AG09309 (cell line): ENCODE measurements at places on chromosomes 2 and 18.
A peak's percentile ranks its signal among the peaks of the same experiment; 100 is the strongest.

- DNase-seq: no peak
These were observed 220.0 kb downstream of the CMPK2 start for GRCh38 chr2:6645672-6646071.

GRCh38 chr2:134676960-134677359, 41.8 kb downstream of the TMEM163 start:
- DNase-seq: no peak

GRCh38 chr2:178152033-178152432, 39.8 kb downstream of the RBM45 start:
- no peak for DNase-seq

- no peak for DNase-seq
These were observed 136.6 kb downstream of the AGPS start for GRCh38 chr2:177529166-177529565.

GRCh38 chr2:68319398-68320117, at the start of gene CNRIP1:
CNRIP1 (minus strand) TSS chr2:68319949; CDS start chr2:68319400, 549 bp downstream.
- DNase-seq: peak; percentile 52

DNA sequence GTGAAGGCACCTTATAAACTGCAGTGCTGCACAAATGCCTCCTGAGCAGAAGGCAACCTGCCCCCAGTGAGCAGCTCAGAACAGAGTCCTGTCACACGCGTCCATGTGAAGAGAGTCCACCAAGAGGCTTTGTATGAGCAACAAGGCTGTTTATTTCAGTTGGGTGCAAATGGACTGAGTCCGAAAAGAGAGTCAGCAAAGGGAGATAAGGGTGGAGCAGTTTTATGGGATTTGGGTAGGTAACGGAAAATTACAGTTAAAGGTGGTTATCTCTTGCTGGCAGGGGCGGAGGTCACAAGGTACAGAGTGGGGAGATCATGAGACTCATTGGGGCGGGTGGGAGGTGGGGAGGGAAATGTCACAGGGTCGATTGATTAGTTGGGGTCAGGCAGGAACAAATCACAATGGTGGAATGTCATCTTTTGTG, 53.4 kb upstream of the RALBP1 start:
- no peak for DNase-seq

GRCh38 chr2:72214429-72215143, 66.9 kb upstream of the CYP26B1 start:
- peak; percentile 64 for DNase-seq

DNA sequence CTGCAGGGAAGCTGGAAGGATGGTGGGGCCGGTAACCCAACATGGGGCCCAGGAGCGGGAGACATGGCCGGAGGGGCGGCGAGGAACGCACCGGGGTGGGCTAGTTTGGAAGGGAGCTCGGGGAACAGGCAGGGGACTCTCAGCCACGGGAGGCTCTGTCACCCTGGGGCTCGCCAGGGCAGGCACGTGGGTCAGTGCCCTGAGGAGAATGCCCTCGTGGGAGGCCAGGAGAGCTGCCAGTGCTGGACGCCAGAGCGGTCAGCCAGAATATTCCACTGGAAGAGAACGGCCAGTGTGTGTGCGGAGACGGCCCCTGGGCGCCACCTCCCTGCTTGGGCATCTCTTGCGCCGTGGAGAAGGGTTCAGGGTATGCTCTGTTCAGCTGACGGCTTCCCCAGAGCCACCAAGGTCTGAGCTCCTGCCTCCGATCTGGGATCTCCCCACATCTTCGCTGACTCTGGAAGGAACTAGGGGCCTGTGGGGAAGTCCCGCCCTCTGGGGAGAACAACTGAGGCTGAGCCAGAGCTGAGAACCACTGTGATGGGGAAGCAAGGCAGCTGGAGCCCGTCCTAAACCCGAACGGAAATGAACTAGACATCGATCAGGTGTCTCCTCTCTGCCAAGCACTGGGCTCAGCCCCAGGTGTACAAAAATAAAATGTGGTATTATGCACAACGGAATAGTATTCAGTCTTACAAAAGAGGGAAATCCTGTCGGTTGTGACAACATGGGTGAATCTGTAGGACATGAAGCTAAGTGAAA, 49.3 kb downstream of the TNP1 start:
- no peak for DNase-seq

- no peak for DNase-seq
These were observed 1332.6 kb upstream of the CELF4 start for GRCh38 chr18:38898167-38898566.

GRCh38 chr2:227079726-227080125, 84.3 kb downstream of the COL4A4 start:
- DNase-seq: no peak

- no peak for DNase-seq
These were observed 8.3 kb downstream of the ZNF385B start for GRCh38 chr2:179853108-179853507.

- no peak for DNase-seq
These were observed 550 bp downstream of the RAB1A start for GRCh38 chr2:65129286-65129825.

DNA sequence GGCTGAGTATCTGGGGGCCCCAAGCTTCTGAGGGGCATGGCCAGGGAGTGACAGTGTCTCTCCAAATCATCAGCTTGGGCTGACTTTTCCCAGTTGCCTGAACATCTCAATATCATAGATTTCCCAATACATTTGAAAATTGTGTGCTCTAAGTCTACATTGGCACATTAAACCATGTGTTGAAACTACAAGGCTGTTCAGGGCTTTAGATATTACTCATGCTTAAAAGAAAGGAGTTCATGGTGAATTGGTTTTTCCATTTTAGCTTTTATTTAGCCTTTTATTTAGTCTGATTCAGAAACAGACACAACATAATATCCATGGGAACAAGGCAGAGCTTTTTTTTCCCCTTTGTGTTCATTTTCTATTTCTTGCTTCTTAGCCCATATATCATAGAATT, 49.9 kb upstream of the GALR1 start:
- no peak for DNase-seq

GRCh38 chr18:61589724-61590065, 256.5 kb downstream of the CDH20 start:
- no peak for DNase-seq

GRCh38 chr2:81767187-81767912, 1462.8 kb upstream of the LRRTM1 start:
- DNase-seq: no peak

GRCh38 chr2:1590596-1591460, 153.5 kb downstream of the PXDN start:
- no peak for DNase-seq

- DNase-seq: no peak
These were observed 85.8 kb downstream of the PLCL1 start for GRCh38 chr2:197890168-197890567.

GRCh38 chr2:239499726-239500573, 99.1 kb upstream of the HDAC4 start:
- DNase-seq: no peak

- DNase-seq: no peak
These were observed 62.3 kb upstream of the MYO3B start for GRCh38 chr2:170115501-170116229.

- no peak for DNase-seq
These were observed 290.3 kb downstream of the C1D start for GRCh38 chr2:67772216-67773170.

GRCh38 chr2:20182241-20182931, 42.5 kb downstream of the SDC1 start:
- DNase-seq: no peak

GRCh38 chr18:31553800-31554199, 37.9 kb upstream of the TTR start:
- no peak for DNase-seq

DNA sequence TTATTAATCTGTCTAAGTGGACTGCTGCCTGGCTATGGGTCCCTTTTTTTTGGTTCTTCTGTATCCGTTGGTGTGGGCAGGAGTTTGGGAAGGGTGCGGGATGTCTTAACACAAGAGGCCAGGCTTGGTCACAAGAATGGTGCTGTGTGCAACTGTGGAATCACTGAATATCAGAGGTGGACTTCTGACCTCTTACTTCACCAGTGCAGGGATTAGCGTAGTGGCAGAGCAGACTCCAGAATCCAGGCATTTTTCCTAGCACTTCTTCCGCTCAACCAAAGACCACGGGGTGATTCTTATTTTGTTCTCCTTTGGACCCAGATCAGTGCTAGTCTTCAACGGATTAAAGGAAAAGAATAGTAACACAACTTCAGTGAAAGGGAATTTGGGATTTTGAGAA, 254.3 kb upstream of the TNP1 start:
- no peak for DNase-seq

GRCh38 chr2:17646081-17646554, 105.6 kb downstream of the VSNL1 start:
- peak; percentile 70 for DNase-seq

- DNase-seq: no peak
These were observed 188.2 kb downstream of the PRKCE start for GRCh38 chr2:45839508-45840251.

GRCh38 chr2:240630771-240631547, 5.7 kb downstream of the GPR35 start:
- DNase-seq: no peak

DNA sequence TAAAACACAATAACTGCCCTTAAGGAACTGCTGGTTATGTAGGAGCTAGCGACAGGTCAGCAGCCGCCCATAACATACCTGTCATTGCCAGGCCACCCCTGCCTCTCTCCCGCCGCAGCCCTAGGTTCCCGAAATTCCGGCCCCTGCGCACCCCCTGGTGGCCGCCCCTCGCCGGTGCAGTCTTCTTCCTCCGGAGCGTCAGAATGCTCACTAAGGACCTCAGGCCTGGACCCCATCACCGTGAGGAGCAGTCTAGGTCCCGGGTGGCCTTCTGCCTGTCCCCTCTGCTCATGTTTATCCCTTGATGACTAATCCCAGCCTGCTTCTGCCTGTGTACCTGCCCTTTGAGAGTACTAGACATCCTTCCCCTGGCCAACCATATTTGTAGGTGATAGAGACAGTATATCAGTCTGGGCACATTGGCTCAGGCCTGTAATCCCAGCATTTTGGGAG, 115.7 kb upstream of the SLC1A4 start:
- DNase-seq: no peak

DNA sequence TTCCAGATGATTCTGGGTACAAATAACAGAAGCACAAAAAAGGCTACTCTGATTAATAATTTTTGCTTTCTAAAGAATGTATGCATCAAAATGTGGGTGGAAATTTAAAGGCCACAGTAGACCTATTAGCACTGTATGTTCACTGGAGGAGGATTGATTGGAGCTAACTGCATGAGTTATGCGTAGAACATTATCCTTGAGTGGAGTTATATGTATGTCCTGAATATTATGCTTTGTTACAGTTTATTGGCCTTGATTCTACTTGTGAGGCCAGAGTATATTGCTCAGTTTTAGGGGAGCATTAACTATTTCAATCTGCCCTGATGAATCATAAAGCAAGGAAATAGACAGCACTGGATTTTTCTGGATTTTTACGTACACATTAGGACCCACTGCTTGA, 87.9 kb downstream of the CDCA7 start:
- DNase-seq: no peak

DNA sequence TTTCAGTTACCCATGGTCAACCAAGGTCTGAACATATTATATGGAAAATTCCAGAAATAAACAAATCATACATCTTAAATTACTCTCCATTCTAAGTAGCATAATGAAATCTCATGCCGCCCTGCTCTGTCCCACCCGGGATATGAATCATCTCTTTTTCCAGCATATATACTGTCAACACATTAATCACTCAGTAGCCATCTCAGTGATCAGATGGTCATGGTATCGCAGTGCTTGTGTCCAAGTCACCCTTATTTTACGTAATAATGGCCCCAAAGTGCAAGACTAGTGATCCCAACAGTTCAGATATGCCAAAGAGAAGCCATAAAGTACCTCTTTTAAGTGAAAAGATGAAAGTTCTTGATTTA, 43.8 kb downstream of the OSBPL6 start:
- no peak for DNase-seq

- DNase-seq: no peak
These were observed 265.7 kb downstream of the MEIS1 start for GRCh38 chr2:66700677-66701066.

DNA sequence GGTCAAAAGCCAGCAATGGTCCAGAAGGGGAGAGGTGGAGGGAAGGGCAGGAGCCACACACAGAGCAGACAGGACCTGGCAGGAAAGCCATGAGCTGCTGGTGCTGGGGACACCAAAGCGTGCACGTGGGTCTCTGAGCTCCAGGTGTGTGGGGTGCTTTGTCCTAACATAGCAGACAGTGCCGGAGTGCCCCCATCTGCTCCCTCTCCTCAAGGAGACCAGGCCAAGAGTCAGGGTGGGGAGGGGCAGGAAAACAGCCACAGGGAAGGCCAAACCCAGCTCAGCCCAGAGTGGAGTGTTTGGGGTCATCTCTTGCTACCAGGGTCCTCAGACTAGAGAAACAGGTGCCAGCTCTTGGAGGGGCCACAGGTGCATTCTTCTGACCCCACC, 4.2 kb upstream of the GPC1 start:
- DNase-seq: no peak

DNA sequence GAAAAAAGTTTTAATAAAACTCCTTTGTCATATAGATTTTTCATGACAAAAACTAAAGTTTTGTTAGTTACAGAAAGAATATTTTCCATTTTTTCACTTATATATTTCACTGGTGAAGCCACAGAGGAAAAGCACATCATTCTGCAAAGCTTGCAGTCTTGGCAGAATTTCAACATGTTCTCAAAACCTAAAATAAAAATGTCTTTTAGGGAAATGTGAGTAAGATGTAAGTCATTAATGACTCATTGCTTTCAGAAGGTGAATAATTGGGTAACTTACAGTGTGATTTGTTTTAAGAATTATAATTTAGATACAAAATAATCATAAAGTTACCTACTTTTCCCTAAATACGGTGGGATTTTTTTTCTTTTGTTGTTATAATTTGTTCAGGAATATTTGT, 43.4 kb upstream of the TNFRSF11A start:
- peak; percentile 68 for DNase-seq

DNA sequence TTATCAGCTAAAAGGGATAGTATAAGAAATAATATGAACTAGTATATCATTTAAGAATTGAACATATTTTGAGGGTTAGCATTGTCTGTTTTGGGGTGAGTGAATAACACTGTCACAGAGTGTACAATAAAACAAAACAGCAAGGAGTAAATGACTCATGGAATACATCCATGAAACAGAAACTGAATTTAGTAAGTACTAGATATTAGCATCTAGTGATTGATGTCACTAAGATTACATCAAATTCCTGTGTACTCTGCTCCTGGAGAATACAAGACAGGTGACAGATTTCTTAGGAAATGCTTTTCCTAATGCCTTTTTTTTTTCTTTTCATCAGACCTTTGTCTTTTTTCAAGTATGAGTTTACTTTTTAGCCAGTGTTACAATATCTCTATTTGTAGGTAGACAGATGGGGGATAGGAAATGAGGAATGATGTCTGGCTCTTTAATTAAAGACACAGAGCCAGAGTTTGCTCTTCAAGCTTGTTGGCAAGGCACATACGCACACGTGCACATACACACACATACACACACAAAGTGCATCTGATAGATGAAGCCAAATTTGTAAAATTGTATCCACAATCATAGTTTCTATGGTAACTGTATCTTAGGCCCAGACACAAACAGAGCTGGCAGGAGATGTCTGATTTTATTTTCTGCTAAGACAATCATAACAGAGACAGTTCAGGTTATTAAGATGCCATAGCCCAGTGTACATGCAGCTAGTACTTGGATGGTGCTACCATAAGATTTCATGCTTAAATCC, 138.2 kb upstream of the NRP2 start:
- no peak for DNase-seq
